EH (cell line): ENCODE measurements at places on chromosomes 6 and 20.

- no peak for DNase-seq
Measured at GRCh38 chr6:12110523-12111362, 98.6 kb downstream of the HIVEP1 start.

- no peak for DNase-seq
Measured at GRCh38 chr6:112431803-112432202, 84.7 kb downstream of the RFPL4B start.

DNA sequence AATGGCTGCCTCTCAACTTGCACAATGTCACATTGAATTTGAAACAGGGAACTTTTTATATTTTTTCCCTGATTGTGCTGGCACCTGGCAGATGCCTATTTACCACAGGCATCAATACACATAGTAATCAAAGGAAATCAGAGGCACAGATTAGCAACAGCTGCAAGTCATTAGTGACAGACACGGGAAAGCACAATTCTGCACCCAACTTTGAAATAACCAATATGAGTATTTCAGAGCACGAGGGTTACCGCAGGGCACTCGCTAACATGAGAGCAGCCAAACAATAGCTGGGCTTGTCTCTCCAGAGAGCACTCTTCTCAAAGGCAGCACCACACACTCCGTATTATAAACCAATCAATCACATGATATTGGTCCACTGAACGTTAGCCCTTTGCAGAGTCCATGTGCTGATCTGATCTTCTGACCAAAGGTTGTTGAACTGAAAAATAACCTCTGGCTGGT is 149.5 kb downstream of the RNF144B start:
- no peak for DNase-seq

DNA sequence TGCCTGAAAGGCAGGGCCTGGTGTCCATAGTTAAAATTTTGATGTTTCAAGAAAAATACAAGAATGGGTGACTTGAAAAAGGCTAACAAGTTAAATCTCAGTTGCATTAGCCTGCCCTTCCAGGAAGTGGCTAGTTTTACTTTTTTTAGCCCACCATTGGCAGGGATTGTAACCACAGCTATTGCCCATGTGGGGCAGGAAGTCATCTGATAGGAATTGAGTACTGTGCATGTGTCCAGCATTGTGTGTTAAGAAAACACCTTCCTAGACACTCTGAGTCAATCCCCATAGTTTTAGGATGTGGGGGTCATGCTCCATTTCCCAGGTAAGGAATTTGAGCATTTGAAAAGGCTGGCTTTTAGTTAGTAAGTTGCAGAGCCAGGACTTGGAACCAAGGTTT is 26.9 kb downstream of the LYRM2 start:
- DNase-seq: peak; percentile 64

GRCh38 chr20:44053046-44053445 is 133.9 kb downstream of the JPH2 start:
- no peak for DNase-seq
